ENCODE measurements at places on chromosomes 5 and 9.

GRCh38 chr9:136373300-136374182 lies at the start of gene CARD9:
TSS of gene CARD9 (minus strand) at chr9:136373669. CDS start at chr9:136372078, 1,591 bp downstream.
- no peak for DNase-seq

DNA sequence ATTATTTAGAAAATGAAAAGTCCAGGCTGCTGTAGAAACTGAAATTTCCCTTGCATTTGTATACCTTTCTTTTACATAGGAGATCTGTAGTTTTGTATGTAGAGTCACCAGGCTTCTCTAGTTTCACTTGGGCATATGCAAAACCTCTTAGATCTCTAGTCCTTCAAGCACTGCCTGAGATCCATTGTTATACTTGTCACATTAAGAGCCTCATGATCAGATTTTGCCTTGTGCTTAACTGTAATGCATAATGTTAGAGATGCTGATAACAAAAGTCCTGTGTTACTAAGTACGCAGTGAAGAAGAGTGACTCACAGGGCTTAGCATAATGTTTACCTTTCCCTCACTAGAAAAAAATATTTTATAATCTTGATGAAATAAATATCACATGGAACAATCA lies 250.2 kb downstream of the CYLC2 start:
- DNase-seq, result no peak

- DNase-seq, result no peak
Measured at GRCh38 chr5:146778261-146778660, 100.3 kb downstream of the PPP2R2B start.

DNA sequence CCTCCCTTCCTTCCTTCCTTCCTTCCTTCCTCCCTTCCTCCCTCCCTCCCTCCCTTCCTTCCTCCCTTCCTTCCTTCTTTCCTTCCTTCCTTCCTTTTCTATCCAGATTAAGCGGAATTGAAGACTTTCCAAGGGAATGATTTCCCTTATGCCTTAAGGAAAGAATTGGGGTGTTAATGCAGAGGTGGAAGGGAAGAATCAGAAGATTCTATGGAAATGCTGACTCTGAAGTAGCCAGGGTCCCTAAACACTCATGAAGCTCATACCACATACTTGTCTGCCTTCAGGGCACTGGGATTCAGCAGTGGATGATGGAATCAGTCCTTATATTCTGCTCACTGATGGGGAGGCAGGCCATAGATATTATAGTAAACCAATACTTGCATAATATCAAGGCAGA lies 48.2 kb downstream of the TNC start:
- no peak for DNase-seq

DNA sequence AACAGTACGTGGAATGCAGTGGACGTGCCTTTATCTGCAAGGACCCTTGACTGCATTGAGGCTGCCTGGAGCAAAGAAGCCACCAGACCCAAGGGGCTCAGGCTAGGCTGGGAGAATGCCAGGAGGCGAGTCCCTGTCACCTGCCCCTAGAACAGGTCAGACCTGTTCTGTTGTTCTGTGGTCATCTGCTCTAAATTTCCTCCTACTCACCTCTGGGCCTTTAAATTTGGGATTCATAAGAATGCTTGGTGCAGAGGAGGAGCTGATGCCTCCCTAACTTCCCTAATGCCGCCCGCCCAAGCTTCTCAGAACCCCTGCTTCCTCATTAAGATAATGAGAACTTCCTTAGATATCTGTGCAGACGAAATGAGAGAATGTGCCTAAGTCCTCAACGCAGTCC lies 32.0 kb downstream of the DAPK1 start:
- no peak for DNase-seq

GRCh38 chr5:6082685-6083084 lies 295.7 kb downstream of the MED10 start:
- DNase-seq, result no peak

GRCh38 chr5:13783726-13784125 lies 160.8 kb downstream of the DNAH5 start:
- DNase-seq, result no peak

DNA sequence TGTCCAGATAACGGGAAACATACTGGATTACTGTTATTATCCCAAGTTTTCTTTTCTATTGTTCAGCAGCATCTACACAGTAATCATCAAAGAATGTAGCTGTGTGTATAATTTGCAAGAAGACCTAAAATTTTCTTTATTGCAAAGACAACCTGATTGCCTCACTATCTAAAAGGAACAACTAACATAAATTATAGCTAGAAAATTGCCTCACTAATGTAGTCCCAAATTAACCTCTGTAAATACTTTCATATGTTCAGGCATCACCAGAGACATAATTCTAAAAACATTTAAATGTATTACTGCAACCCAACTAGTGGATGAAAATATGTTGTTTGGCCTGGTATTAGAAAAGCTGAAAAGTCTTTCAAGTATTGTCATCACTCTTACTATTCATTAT lies 275.4 kb downstream of the CDH12 start:
- DNase-seq, result no peak

DNA sequence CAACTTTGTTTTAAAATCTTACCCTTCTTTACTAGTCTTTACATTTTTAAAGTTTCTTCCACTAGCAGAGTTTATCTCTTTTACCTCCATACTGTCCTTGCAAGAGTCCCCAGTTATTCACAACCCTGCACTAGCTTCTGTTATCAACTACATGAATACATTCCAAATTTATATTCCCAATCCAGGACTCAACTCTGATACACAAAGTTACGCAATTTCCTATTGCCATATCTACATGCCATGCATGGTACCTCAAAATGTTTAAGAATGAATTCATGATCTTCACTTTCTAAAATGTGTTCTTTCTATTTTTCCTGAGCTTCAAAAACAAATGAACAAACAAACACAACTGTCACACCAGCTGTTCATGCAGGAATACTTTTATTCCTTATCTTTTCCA lies 668.7 kb downstream of the CDH18 start:
- DNase-seq, result no peak

DNA sequence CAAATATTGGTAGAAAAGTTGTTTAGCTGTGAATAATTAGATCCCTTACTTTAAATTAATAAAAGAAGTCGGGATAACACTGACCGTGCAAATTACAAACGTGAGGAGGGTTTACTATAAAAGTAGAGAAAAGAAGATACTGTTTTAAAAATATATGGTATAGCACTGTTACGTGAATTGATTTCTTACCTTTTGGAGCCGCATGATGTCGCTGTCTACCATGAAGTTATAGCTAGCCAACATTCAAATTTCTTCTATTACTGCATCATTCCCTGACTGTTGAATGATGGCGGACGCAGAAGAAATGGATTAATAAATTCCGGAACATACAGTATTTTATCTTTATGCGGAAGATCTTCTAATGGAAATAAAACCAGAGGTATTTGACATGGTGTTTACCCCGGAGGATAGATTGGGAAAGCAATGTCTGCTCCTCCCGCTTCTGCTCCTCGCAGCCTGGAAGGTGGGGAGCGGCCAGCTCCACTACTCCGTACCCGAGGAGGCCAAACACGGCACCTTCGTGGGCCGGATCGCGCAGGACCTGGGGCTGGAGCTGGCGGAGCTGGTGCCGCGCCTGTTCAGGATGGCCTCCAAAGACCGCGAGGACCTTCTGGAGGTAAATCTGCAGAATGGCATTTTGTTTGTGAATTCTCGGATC lies at the start of gene PCDHA6:
TSS of gene PCDHA6 (plus strand) at position 257 of the 658 bp plus-strand sequence. CDS start at position 389, 132 bp downstream.
- DNase-seq, result no peak

DNA sequence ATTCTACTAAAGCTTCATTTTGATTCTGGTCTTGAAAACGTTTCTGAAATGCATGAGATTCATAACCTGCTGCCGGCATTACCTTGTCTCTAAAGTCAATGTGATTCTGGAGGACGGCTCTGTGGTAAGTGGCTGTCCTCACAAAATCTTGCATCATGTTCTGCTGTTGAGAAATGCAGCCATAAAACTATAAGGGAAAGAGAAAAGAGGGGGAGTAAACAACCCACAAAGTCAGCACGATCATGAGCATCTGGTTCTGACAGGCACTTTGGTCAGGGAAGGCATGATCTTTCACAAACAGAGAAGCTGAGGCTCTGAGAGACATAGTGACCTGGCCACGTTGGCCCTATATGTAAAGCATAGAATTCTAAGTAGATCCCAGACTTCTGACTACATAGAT lies 168.9 kb upstream of the PUM3 start:
- DNase-seq, result no peak

- no peak for DNase-seq
Measured at GRCh38 chr5:143576711-143577484, 173.4 kb upstream of the NR3C1 start.

All from breast epithelium (tissue), 4 donors.